ENCODE measurements at places on chromosomes 5 and 9. TPM values are rescaled to one million over a fixed set of nuclear protein-coding genes. Genes with fewer than 3 reads are reported as not detected.

AHRR gene
- total RNA-seq = 29.2 TPM

HBEGF gene
- total RNA-seq = 0.47 TPM

PRRX2 gene
- total RNA-seq = 21.5 TPM

CARD9 gene
- total RNA-seq = 0.79 TPM

PAEP gene
- total RNA-seq = not detected

SIT1 gene
- total RNA-seq = not detected

AFF4 gene
- total RNA-seq = 18.5 TPM

CAVIN4 gene
- total RNA-seq = 1.6 TPM

NIPBL gene
- 21.7 TPM for total RNA-seq

SRD5A1 gene
- total RNA-seq = 13.6 TPM

PCDHGA6 gene
- 3.9 TPM for total RNA-seq

PHYHD1 gene
- 16.3 TPM for total RNA-seq

PCDHGA11 gene
- total RNA-seq = 12.0 TPM

LCP2 gene
- total RNA-seq = not detected

PCDHGA4 gene
- 4.7 TPM for total RNA-seq

NDUFA8 gene
- 31.5 TPM for total RNA-seq

DMRT3 gene
- not detected for total RNA-seq

SPINK5 gene
- total RNA-seq = 0.09 TPM

TAF11L10 gene
- not detected for total RNA-seq

GMCL2 gene
- not detected for total RNA-seq

GAS1 gene
- total RNA-seq = 48.3 TPM

MRPL22 gene
- total RNA-seq = 21.1 TPM

TMEM171 gene
- 0.26 TPM for total RNA-seq

MORN5 gene
- not detected for total RNA-seq

PCDHB4 gene
- total RNA-seq = not detected

CCDC180 gene
- total RNA-seq = 5.2 TPM

C5orf63 gene
- total RNA-seq = 3.6 TPM

MYOZ3 gene
- 0.47 TPM for total RNA-seq

SLC6A3 gene
- not detected for total RNA-seq

IL9 gene
- not detected for total RNA-seq

SUSD3 gene
- total RNA-seq = 0.94 TPM

ADRB2 gene
- total RNA-seq = 0.32 TPM

WDR31 gene
- 2.8 TPM for total RNA-seq

PPP3R2 gene
- 0.09 TPM for total RNA-seq
